H9 (cell line): ENCODE measurements at places on chromosomes 16 and 17. TPM values are rescaled to one million over a fixed set of nuclear protein-coding genes. Genes with fewer than 3 reads are reported as not detected.
A peak's percentile ranks its signal among the peaks of the same experiment; 100 is the strongest.

GRCh38 chr17:6567528-6568183 lies 11.3 kb upstream of the PITPNM3 start:
- DNase-seq: peak; percentile 64

The NKD1 gene
- total RNA-seq: 1.9 and 3.7 TPM in 2 replicates

The ZG16B gene
- total RNA-seq: not detected in 2 replicates

GRCh38 chr17:50183421-50183994 lies 17.7 kb downstream of the SGCA start:
- DNase-seq: no peak

DNA sequence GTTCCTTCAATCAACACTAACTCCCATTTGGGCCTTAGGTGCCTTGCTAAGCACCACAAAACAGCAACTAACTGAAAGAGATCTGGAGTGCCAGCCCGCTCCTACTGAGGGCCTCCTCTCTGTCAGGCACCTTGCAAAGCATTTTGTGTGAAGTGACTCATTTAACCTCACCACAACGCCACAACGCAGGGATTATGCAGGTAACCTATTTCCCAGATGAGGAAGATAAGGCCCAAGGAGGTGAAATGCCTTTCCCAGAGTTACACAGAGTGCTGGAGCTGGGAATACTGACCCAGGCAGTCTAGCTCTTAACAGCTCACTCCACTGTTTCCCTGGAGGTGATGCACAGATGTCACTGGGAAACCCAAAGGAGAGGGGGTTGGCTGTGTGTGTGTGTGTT lies 32.8 kb downstream of the DRC3 start:
- no peak for DNase-seq

- peak; percentile 32 for DNase-seq
These were observed 471.4 kb upstream of the RBFOX1 start for GRCh38 chr16:6861135-6861814.

- peak; percentile 4 for DNase-seq
These were observed 225.7 kb downstream of the C16orf78 start for GRCh38 chr16:49599281-49599680.

GRCh38 chr16:50632927-50633800 lies 47.9 kb downstream of the SNX20 start:
- DNase-seq: no peak

- DNase-seq: no peak
These were observed 193.4 kb downstream of the FOXL1 start for GRCh38 chr16:86771506-86772460.

- DNase-seq: no peak
These were observed 3.0 kb downstream of the CDH1 start for GRCh38 chr16:68739964-68740627.

GRCh38 chr16:22373662-22374310 lies 633 bp downstream of the CDR2 start:
- DNase-seq: peak; percentile 38

DNA sequence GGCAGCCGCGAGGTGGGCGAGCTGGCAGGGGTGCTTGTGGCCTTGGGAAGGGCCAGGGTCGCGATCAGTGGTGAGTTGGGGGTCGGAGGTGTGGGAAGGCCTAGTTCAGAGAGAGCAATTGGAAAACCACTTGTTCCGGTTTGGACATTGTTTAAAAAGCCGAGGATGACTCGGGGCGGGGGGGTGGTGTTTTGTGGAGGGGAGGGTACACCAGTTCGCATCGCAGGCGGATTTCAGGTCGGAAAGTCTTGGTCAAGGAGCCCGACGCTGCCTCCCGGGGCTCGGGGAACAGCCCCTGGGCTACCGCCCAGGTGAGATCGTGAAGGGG lies 66.4 kb downstream of the KPNA2 start:
- DNase-seq: no peak

The IL34 gene
- total RNA-seq: 4.2 and 4.4 TPM in 2 replicates

GRCh38 chr16:2919511-2920255 lies 8.0 kb downstream of the FLYWCH1 start:
- DNase-seq: peak; percentile 59

DNA sequence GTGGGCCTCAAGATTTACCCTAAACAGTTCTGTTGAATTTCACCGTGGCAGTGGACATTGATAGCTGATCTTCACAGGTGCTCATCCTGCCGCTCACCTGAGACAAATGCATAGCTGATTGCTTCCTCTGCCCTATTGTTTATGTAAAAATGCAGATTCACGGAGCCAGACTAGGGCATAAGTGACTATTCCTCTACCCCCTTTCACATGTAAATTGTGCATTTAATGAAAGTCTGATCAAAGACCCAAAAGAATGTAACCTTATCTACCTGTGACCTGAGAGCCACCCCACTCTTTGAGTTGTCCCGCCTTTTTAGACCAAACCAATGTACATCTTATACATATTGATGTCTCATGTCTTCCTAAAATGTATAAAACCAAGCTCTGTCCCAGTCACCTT lies 312.4 kb upstream of the CDH5 start:
- no peak for DNase-seq

The KCNJ16 gene
- total RNA-seq: not detected in 2 replicates

The PLCD3 gene
- 41.6 and 48.5 TPM in 2 replicates for total RNA-seq

DNA sequence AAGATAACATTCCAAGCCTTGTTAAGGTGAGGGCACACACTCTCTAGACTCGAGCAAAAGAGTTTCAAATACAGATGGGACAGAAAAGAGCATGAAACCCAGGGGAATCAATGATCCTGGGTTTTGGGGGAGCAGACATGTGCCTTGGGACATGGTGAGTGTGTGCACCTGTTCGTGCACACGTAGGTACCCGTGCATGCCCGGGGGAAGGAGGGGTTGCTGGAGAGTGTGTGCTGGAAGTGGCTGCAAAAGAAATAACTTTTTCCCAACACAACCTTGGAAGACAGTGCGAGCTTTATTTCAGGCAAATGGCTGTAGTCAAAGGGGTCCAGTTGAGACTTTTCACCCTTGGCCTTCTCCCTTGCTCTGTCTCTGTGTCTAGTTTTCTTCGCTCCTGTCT lies 62.6 kb downstream of the C16orf78 start:
- DNase-seq: no peak

The HYDIN gene
- total RNA-seq: 1.1 and 1.7 TPM in 2 replicates
